ENCODE measurements at places on chromosomes 1 and 21. TPM values are rescaled to one million over a fixed set of nuclear protein-coding genes. Genes with fewer than 3 reads are reported as not detected.

DNA sequence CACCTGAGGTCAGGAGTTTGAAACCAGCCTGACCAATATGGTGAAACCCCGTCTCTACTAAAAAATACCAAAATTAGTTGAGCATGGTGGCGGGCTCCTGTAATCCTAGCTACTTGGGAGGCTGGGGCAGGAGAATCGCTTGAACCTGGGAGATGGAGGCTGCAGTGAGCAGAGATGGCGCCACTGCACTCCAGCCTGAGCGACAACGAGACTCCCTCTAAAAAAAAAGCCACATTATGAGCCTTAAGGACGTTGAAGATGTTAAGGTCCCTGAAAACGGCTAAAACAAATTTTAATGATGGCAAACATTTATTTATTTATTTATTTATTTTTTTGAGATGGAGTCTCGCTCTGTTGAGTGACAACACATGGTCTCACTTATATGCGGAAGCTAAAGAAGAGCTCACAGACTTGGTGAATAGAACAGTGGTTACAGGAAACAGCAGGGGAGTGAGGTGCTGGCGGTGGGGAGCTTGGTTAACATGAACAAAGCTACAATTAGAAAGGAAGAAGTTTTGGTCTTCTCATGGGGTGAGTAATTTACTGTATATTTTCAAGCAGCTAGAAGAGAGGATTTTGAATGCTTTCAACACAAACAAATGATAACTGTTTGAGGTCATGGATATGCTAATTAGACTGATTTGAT is 47.1 kb downstream of the TCP10L start:
- no peak for DNase-seq
- H3K27me3 ChIP-seq: no peaks in the 10 kb centered on the region
- H3K4me3 ChIP-seq: no peak overlapping the region
- H3K27ac ChIP-seq: peak overlapping the region; percentile 21

DNA sequence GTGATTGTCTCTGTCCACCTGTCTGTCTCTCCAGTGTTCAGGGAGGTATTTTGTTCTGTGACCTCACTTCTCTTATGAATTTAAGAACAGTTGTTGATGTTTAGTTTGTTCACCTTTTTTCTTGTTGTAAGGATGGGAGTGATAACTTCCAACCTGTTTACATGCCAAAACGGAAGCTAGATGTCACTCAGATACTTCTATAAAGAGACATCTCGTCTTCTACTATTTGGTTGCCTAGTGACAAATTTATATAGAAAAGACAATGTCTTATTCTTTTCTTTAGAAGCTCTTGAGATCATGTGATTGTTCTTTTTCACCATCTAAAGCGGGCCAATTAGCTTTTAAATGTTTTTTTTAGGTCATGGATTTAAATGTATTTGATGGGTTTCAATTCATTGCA is 33.8 kb downstream of the PRSS38 start:
- H3K4me1 ChIP-seq: peaks cover 4% of the 10 kb centered on the region
- H3K36me3 ChIP-seq: peaks cover 2% of the 10 kb centered on the region
- H3K4me3 ChIP-seq: no peak overlapping the region
- H3K27me3 ChIP-seq: peaks cover 19% of the 10 kb centered on the region
- H3K27ac ChIP-seq: no peak overlapping the region

The OR2T11 gene
- not detected for total RNA-seq

DNA sequence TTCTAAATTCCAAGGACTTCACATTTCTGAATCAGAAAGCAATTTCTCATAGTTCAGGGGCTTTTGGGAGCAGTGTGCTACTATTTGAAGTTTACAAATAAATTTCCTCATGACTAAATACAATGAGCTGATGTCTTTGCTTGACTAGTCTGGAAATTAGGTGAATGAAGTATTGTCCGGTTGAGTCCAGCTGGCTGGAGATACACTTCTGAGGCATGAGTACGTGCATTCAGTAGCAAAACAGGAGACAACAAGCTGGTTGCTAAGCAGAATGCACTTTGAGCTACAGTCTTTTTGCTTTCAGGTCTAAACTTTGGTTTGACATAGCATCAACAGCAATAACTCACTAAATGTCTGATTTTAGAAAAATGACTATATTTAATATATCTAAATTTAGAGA is 27.1 kb downstream of the ZNHIT6 start:
- H3K36me3 ChIP-seq: peaks cover 3% of the 10 kb centered on the region
- no peak for DNase-seq
- no peaks in the 10 kb centered on the region for H3K27me3 ChIP-seq
- no peak overlapping the region for H3K4me3 ChIP-seq

- peaks cover 4% of the 10 kb centered on the region for H3K36me3 ChIP-seq
- peaks cover 7% of the 10 kb centered on the region for H3K4me1 ChIP-seq
- no peaks in the 10 kb centered on the region for H3K27me3 ChIP-seq
- DNase-seq: no peak
- no peak overlapping the region for H3K4me3 ChIP-seq
- H3K27ac ChIP-seq: no peak overlapping the region
Measured at GRCh38 chr1:108600504-108600903, 40.6 kb downstream of the EEIG2 start.

DNA sequence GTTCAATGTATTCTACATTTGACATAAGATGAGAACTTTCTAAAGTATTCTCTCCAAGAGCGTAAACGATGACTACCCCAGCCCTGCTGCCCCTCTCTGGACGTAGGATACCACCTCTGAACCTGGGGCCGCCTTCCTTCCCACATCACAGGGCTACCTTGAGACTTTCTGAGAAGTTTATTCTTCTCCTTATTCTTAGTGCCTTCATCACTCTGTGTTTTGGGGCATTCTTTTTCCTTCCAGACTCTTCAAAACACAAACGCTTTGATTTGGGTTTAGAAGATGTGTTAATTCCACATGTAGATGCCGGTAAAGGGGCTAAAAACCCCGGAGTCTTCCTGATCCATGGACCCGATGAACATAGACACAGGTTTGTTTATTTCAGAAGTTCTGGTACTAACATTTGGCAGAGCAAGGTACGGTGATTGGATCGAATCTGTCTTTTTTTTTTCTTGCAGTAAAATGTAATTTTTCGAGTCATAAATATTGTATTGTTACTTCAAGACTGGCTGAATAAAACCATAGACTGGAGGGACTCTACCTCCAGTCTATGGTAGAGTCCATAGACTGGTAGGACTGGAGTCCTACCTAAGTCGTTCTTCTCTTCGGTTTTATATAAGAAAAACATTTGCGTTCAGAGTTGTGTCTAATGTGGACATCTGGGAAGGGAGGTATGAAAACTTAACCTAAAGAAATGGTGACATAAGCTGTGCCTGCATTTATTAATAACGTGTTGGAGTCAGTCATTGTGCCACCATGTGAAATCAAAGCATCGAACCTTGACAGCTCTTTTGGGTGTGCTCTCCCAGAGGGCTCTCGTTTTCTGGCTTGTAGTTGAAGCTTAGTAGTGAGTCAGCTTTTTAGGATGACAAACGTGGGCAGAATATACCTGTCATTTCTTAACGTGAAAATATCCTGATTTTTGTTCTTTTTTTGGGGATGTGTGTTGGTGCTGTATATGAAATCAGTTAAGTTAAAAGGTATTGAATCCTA is 1.2 kb downstream of the MAN1A2 start:
- peaks cover 52% of the 10 kb centered on the region for H3K4me1 ChIP-seq
- peak overlapping the region; percentile 97 for H3K4me3 ChIP-seq
- DNase-seq: no peak
- H3K27me3 ChIP-seq: no peaks in the 10 kb centered on the region

DNA sequence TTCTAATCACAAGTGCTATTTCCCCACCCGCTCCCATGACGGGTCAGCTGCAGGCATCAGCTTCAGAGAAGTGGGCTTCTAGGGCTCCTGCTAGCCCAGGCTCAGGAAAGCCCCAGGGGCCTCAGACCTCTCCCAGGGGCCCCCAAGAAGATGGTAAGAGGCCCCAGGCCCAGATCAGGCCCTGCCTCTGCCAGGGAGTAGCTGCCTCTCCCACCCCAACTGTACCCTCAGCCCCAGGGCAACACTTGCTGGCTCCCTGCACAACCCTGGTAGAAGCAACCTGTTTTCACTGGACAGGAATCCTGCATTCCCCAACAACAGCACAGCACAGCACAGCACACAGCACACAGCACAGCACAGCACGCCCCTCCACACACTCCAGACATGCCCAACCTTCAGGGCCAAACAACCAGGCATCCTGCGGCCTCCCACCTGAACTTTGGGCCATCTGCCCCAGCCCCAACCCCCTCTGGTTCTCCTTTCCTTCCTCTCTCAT is 6.5 kb downstream of the BLACAT1 start:
- H3K36me3 ChIP-seq: peaks cover 5% of the 10 kb centered on the region
- peaks cover 4% of the 10 kb centered on the region for H3K4me1 ChIP-seq
- H3K27ac ChIP-seq: no peak overlapping the region
- H3K4me3 ChIP-seq: no peak overlapping the region
- no peak for DNase-seq
- peaks cover 49% of the 10 kb centered on the region for H3K27me3 ChIP-seq

GRCh38 chr1:171424494-171424893 is 60.8 kb upstream of the PRRC2C start:
- H3K4me3 ChIP-seq: no peak overlapping the region
- no peak overlapping the region for H3K27ac ChIP-seq
- H3K36me3 ChIP-seq: no peaks in the 10 kb centered on the region
- peaks cover 17% of the 10 kb centered on the region for H3K4me1 ChIP-seq
- H3K27me3 ChIP-seq: no peaks in the 10 kb centered on the region
